GM12892 (cell line): ENCODE measurements at places on chromosomes 5 and 9.

DNA sequence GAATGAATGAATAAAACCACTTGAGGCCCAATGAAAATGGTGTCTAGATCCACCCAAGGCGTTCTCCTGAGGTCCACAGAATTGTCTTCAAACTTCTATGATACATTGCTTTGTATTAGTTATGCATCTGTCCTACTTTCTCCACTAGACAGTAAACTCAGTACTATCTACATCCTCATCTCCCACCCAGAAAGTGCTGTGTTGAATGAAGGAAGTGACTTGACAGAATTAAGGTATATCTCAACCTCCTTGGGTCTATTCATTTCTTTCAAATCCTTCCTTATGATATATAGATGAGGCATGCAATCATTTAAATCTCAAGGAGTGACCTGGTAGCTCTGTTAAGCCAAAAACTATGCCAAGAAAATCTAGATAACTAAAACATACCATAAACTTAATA, 15.7 kb upstream of the PDCL start:
- no peak for DNase-seq

DNA sequence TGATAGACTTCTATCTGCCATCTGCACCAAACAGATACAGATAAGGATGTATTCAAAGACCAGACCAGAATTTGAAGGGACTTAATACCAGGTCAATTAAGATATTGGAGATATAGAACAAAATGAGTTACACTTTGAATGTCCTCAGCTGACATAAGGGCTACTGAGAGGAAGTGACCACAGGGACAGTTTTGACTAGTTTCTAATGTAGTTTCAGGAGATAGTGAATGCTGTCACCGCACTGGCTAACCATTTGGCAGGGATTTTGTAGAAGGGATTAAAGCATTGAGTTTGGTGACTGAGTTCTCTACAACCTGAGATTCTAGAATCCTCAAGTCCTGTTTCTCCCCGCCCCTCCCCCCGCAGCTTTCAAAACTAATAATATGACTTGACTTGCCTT, 22.7 kb downstream of the CCNH start:
- no peak for DNase-seq

GRCh38 chr5:142313275-142313674, 11.5 kb downstream of the SPRY4 start:
- DNase-seq, result no peak

DNA sequence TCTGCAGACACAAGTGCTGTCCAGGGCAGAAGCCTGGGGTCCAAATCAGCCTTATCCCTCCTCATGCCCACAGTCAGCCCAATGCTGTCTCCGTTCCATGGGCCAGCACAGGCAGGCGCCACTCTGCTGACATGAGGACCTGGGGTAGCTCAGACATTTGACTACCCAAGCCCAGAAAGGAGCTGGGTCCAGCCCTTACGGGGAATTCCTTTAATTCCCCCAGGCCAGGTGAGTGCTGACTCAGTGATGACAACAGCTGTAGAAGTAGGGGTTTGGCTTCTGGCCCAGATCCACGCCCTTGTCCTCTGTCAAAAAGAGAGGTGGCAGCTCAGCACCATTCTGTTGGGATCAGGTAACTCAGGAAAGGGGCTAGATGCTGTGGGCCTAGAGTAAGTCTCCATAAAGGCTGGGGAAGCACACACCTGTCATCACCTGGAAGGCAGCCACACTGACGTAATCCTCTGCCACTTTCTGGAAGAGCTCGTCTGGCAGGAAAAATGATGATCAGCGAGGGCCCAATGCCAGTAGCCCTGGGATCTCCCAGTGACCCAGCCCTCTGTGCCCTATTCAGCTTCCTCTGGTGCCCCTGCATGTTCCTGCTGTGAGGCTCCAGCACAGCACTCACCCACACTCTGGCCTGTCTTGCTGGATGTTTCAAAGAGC, 1.9 kb downstream of the RAB24 start:
- no peak for DNase-seq

DNA sequence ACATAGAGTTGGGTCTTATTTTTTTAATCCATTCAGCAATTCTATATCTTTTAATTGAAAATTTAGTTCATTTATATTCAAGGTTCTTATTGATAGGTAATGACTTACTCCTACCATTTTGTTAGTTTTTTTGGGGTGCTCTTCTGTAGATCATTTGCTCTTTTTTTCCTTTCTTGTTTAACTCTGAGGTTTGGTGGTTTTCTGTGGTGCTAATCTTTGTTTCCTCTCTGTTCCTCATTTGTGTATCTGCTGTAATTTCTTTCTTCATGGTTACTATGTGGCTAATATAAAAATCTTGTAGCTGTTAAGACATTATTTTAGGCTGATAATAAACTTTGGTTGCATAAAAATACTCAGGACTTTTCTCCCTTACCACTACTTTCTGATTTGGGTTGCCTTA, 181.6 kb upstream of the DMRTA1 start:
- DNase-seq, result no peak

DNA sequence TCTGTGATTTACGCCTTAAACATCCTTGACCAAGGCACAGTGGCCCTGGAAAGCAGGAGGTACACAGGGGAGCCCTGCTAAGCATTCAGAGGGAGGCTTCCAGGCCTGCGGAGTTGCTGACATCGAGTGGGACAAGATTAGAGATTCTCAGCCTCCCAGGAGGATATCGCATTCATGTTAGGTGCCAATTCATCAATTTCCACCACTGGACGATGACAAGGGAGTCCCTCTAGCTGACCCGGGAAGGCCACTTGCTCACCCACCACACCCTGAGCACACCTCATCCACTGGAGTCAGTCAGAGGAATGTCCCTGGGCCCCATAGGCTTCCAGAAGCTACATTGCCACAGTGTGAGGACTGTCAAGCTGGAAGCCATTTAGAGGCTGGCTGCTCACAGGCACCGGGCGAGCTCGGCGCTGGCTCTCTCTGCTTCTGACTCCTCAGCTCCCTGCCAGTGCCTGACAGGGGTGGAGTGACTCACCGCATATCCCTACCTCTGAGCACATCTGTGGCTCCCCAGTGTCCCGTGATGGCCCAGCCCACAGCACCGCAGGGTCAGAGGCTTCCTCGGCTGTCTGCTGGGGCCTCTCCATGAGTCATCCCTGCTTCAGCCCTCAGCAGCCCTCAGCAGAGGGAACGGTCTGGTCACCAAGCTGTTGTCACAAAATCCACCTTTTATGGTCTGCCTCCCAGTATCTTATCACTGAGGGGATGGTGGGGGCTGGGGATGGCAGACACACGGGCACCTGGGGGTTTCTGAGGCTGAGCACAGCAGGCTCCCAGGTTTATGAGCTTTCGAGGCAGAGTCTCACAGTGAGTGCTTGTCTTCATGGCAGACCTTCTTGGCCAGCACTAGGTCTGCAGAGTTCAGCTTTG, 117.5 kb downstream of the ZNF608 start:
- DNase-seq, result no peak

DNA sequence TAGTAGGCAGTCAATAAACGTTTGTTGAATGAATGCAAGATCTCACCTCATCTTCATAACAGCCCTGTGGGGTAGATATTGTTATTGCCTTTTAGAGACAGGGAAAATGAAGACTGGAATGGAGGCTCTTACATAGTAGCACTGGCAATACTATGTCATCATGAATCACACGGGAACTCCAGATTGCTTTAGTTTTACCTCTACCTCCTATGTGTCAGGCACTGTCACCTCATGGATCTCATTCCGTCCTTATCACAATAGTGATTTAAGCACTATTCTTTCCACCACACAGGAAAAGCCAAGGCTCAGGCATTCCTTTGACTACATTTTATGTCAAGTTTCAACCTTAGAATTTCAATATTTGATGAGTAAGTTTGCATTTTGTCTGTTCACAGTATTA, 2.9 kb upstream of the EPB41L4B start:
- DNase-seq, result no peak

GRCh38 chr5:72883850-72884249, 67.4 kb downstream of the TNPO1 start:
- no peak for DNase-seq

DNA sequence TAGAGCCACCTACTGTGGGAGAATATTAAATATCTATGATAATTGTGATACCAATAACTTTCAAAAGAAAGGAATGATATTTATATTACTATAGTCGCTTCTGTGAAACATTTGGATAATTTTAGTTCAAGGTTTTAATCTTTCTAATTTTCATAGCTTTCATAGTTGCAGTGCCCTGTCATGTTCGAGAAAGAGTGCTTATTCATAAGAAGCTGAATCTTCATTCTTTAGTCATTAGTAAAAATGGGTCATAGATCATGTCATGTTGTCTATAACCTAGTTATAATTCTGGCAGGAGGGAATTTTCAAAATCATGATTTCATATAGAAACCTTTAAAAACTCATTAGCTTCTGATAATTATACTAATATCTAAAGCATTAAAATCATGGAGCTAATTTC, 685.6 kb downstream of the CETN3 start:
- DNase-seq, result no peak

GRCh38 chr5:138632900-138633489, 57.8 kb upstream of the HSPA9 start:
- DNase-seq, result no peak

GRCh38 chr5:143398451-143399237, 4.8 kb downstream of the NR3C1 start:
- DNase-seq, result no peak

DNA sequence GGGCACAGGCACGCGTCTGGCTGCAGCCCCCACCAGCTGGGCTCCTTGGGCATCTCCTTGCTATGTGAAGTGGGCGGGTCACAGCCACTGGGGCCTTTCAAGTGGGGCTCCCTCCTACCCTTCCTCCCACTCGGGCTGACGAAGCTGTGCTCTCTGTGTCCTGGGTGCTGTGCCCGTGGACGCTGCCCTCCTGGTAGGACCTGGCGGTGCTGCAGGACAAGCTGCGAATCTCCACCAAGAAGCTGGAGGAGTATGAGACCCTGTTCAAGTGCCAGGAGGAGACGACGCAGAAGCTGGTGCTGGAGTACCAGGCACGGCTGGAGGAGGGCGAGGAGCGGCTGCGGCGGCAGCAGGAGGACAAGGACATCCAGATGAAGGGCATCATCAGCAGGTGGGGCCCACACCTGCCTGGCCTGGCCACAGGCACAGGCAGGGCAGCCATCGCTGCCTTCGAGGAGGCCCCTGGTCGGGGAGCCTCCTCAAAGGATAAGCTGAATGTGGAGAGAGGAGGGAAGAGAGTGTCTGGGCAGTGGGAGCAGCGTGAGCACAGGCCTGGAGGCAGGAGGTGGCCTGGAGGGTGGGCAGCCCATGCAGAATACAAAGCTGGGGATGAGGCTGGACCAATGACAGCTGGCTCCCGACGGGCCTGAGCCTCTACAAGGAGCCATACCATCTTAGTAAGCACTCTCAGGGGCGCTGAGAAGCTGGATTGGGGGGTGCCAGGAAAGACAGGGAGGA, 124.7 kb downstream of the DAB2IP start:
- DNase-seq, result no peak

GRCh38 chr5:109931049-109931780, 241.5 kb downstream of the MAN2A1 start:
- no peak for DNase-seq

DNA sequence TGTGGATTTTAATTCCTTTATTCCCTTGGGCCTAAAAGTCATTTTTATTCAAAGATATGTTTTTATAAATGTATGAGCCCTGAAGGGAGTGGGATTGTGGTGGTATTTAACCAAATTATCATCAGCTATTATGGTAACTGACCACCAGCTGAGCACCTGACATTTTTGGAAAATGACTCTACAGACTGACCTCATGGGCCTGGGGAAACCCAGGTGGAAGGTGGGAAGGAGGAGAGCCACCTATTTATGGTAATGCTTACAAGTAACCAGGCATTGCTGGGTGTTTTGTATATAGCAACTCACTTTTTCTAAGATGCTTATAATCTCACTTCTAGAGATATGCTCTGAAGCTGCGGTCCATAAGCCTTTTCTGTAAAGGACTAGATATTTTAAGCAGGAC, 22.3 kb upstream of the NFIB start:
- DNase-seq, result no peak

DNA sequence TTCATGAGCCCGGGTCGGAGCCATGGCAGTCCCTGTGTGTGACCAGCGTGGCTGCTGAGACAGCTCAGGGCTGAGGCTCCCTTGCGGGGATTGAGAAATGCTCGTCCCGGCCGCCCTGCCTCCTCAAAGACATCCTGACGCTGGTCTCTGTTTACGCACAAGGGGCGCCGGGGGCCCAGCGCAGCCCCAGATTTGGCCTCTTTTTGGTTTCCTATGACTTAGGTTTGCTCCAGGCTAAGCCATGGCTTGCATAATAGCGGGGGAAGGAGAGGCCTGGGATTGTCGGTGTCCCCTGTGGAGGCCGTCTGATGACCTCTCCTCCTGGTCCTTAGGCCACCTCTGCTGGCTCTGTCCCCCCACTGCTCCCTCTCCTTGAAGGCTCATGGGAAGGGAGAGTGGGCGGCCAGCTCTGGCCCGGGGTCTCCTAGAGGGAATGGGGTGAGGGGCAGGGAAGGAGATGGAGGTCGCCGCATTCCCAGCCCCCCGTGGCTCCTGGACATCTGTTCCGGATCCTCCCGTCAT, 3.5 kb downstream of the LAMC3 start:
- no peak for DNase-seq

- no peak for DNase-seq
Measured at GRCh38 chr9:91698266-91698665, 251.8 kb downstream of the ROR2 start.

- no peak for DNase-seq
Measured at GRCh38 chr5:58281189-58281588, 178.7 kb downstream of the PLK2 start.

GRCh38 chr5:168477060-168477459, 9.2 kb upstream of the RARS1 start:
- DNase-seq, result no peak
